Retinal pigment epithelial cell (primary cell): ENCODE measurements at places on chromosomes 3 and 15.

GRCh38 chr15:91445695-91446228, 345.7 kb downstream of the SV2B start:
- no peak for DNase-seq

GRCh38 chr3:120407508-120408287, 43.1 kb downstream of the FSTL1 start:
- DNase-seq = no peak

DNA sequence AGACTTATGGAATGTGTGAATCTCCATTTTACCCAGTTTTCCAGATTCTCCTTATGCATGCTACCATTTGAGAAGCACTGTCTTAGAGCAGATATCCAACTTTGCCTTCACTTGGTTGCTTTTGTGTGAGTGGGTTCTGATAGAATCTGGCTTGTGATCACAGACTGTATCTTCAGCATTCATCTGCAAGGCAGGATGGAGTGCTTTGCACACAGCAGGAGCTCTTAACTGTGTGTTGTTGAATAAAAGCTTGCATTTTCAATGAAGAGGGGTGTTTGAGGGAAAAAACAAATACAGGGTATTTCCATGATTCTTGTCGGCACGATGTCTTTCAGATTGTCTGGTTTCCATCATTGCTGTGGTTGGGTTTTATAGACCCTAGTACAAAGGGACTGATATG, 24.4 kb downstream of the IL1RAP start:
- DNase-seq = no peak

GRCh38 chr3:43435706-43436105, 149.4 kb downstream of the SNRK start:
- DNase-seq = no peak

GRCh38 chr3:174547801-174548435, 311.2 kb upstream of the NAALADL2 start:
- DNase-seq = no peak

- no peak for DNase-seq
Measured at GRCh38 chr3:49650637-49651036, 23.5 kb upstream of the APEH start.

DNA sequence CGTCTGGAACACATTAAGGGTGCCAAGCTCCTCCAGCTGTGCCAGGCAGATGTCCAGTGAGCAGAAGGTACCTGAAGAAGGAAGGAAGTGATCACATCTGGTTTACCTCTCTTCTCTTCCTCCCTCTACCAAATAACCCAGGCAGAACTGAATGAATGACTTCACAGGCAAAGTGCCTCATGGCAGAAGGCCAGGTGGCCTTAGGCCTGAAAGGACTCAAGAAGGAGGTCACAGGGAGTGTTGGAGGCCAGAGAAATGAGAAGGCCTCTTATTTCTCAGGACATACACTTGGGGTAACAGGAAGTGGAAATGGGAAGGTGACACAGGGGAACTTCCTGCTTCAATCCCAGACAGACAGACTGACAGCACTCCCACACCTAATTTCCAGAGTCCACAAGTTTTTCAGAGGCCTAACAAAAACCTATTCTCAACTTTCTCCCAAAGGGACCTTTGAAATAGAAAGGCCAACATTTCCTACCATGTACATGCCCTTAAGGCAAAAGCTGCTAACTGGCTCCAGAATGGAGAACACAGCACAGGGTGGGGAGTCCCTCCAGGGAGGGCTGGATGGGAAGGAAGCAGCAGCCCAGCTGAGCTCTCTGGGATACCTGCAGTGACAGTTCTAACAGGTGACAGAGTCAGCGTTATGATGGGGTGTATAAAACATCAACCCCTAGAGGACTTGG, 17.6 kb upstream of the SIN3A start:
- DNase-seq = no peak

DNA sequence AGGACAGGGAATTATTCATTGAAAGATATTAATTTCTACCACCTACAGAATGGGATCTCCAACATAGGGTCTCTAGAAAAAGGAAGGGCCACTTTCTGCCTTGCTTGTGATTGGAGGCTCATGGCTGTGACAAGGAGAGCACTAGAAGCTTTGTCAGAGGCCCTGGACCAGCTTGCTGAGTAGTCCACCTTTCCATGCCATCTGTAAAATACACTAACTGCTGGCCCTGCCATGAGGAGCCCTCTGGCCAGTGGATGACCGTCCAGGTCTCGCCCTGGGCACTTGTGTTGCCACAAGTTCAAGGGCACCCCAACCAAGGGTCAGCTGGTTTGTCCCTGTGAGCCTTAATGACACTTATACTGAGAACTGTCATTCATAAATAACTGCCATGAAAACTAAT, 1.6 kb upstream of the SYNM start:
- DNase-seq = no peak

DNA sequence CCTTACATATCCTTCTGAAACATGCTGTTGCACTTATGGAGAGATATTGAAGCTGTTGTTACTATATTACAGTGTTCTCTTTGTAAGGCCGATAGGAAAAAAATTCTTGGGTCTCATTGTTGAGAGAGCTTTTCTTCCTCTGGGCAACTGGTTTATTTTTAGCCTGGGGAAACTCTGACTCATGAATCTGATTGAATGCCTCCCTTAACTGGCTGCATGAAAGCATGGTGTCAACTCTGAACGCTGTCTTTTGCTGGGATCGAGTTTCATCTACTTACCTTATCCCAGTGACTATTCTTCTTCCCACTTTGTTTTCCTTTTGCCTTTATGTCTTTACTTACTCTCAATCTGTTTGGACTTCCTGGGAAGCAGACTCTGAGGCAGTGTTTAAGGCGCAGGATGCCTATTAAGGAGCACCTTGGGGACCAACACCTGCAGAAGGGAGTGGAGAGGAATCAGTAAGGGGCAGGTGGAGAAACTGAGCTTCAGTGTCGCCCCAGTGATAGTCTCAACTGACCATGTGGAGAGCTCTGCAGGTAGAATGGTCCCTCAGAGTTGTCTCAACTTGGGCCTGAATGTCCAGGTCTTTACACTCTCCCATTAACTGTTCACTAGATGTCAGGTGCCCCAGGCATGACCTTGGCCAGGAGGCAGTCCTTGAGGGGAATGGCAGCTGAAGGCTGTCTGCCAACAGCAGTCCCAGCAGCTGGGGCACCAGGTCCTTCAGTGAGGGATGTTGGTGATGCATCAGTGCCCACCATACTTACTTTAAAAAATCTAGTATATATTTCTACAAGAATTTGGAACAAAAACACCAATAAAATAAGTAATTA, 88.9 kb upstream of the CCNL1 start:
- peak; percentile 84 for DNase-seq

- DNase-seq = no peak
Measured at GRCh38 chr3:46896386-46896785, 18.9 kb downstream of the PTH1R start.

DNA sequence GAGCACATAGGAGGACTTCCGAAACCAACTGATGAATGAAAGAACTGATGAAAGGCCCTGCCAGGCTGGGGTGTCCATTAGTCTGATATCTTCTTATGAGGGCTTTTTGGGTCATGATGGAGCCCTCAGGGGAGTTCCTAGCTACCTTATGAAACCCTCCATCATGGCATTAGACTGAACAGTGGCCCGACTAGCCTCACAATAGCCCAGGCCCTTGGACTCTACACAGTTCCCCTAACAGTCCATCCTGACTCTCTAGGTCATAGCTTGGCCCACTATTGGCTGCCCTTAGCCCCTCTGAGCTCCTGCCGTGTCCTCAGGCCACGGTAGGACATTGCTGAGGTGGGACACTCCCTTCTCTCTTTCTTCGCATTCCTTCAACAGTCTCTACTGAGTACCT, 365.9 kb downstream of the CACNA2D3 start:
- DNase-seq = no peak

GRCh38 chr15:53320816-53321215, 438.6 kb downstream of the WDR72 start:
- DNase-seq = no peak

DNA sequence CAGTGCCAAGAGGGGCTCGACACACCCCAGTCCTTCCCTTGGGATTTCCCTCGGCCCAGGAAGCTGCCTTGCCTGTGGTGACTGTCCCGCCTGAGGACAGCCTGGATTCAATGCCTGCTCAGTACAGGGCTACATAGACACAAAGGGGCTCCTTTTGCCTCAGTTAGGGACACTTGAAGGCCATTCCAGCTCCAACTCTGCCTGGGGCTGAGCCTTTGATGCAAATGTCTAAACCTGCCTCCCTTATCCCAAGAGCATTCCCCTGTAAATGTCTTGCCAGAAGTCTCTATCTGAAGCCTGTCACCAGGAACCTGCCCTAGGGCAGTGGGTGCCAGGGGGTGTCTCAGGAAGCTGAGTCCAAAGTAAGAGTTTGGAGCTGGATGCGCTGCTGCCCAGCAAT, 19.3 kb upstream of the LYSMD4 start:
- no peak for DNase-seq

- DNase-seq = no peak
Measured at GRCh38 chr15:80456517-80457492, 52.6 kb downstream of the ARNT2 start.

GRCh38 chr3:194974468-194975135, 288.9 kb downstream of the FAM43A start:
- no peak for DNase-seq

- no peak for DNase-seq
Measured at GRCh38 chr15:28023422-28023821, 75.7 kb downstream of the OCA2 start.

DNA sequence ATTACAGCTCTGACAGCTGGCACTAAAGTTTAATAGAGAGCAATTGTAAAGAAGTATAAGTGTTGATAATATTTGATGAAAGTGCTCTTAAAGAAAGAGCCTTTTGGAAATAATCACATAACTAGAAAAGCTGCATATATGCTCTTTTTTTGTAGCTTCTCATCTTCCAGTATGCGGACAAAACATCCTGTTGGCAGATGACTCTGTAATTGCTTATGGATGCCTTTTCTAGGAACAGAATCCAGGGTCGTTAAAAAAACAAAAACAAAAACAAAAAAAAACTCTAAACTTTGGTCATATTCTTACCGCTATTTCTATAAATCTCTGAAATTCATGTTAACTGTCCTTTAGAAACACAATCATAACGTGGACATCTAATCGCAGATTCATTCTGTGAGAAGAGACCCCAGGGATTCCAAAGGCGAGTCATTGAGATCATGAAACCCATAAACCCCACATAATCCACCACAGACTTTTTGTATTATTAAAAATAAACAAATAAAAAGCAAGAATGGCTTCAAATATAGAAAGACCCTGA, 109.8 kb downstream of the EPHA3 start:
- no peak for DNase-seq

- DNase-seq = no peak
Measured at GRCh38 chr3:127688416-127689265, 15.9 kb downstream of the ABTB1 start.

- DNase-seq = no peak
Measured at GRCh38 chr15:92603278-92603677, 52.3 kb downstream of the FAM174B start.

DNA sequence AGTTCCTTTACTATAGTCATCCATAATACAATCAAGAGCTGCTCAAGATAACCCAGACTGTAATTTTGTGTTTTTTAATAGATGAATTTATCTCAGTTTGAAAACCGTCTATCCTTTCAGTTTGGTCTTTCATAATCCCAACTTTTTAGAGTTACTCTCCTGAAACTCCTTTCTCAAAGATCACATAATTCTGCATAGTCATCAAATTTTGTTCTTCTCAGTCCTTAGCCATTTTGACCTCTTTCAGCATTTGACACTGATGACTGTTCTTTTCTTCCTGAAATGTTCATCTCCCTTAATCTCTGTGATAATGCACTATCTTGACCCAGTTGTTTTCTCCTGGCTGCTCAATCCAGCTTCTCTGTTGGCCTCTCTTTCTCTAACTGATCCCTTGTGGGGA, 47.5 kb upstream of the RAD51 start:
- no peak for DNase-seq

- no peak for DNase-seq
Measured at GRCh38 chr3:153110041-153110440, 52.0 kb upstream of the RAP2B start.

- DNase-seq = no peak
Measured at GRCh38 chr3:185316740-185317412, 46.1 kb upstream of the MAP3K13 start.

GRCh38 chr15:63528138-63528659, 23.8 kb downstream of the USP3 start:
- DNase-seq = no peak

DNA sequence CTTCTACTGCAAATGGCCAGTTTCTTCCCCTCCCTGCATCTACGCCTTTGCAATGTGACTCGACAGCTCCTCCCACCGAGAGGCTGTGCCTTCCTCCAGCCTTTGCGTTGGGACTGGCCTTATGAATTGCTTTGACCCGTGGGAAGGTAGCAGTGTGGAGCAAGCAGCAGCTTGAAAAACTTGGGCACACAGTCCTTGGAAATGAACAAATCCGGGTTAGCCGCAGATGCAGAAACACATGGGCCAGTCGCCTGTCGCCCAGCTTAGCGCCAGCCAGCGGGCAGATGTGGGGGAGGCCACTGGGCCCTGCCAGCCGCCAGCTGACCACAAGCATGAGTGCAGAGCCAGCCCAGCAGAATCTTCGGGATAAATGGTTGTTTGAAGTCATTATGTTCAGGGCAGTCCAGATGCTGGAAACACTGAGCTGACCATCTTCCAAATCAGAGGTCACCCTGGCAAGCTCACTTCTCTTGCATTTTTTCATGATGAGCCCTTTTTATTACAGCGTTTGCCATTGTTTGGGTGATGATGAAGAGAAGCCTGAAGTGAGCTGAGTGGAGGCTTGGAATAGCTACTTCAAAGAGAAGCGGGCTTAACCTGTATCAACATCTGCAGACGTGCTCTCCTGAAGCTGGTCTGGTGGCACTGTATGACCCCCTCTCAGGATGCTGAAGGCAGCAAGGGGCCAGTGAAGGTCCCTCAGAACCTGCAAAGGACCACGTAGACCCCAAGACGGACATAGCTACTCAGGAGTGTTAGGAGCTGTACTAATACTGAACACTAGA, 9.8 kb downstream of the SELENOS start:
- DNase-seq = no peak

DNA sequence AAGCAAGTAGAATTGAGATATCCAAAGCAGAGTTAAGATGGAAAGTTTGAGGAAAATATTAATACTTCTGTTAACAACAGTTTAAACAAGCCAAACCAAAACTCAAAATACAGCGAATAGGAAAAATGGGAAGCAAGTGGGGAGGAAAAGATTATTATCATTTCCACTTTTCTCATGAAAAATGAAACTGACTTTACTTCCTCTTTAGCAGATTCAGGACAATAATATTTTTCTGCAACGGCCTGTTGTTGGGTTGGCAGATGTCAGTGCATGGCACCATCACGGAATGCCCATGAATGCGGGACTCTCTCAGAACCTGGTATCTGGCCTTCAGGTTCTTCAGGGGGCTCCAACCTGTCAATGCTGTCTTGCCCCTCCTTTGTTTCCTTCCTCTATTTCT, 11.1 kb downstream of the ANKUB1 start:
- no peak for DNase-seq

GRCh38 chr15:43934480-43934879, 107.7 kb downstream of the WDR76 start:
- DNase-seq = no peak

DNA sequence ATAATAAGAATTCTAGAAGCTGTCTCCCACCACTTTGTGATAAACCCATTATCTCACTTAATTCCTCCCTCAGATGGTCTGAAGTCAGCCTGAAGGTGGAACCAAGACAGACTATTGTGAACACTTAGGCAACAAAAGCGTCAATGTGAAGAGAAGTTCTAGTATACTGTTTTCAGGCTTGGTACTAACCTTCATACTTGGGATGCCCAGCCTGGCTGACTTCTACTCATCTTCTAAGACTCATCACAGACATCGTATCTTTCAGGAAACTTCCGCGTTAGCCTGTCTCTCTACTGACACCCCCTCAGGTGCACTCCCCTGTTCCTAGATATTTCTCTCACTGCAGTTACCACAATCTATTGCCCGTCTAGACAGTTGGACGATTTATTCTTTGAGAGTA, 201.2 kb downstream of the SATB1 start:
- DNase-seq = no peak
